ENCODE measurements at places on chromosomes 6 and 20.
A peak's percentile ranks its signal among the peaks of the same experiment; 100 is the strongest.

GRCh38 chr6:53361549-53362031, 12.8 kb upstream of the ELOVL5 start:
- peak; percentile 50 for DNase-seq

DNA sequence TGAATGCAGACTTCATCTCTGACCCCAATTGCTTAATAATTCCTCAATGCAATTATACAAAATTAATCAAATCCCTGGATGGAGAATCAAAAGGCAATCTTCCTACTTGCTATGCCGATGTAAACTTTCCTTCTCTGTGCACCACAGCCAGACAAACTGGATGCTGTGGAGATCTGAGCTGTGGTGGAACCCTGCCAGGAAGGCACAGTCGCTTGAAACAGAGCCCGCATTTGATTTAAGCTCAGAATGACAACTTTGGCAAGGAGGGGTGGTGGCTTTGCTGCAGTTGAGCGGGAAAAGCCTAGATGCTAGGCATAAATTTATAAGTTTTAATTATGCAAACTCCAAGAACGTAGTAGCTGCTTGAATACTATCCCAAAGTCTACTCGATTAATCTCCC, 190.8 kb downstream of the MTFR2 start:
- no peak for DNase-seq

- no peak for DNase-seq
Measured at GRCh38 chr6:149933036-149933435, 8.8 kb upstream of the ULBP2 start.

- DNase-seq = no peak
Measured at GRCh38 chr6:90219209-90219985, 77.2 kb downstream of the BACH2 start.

- DNase-seq = no peak
Measured at GRCh38 chr6:37713529-37714119, 15.9 kb upstream of the MDGA1 start.

- DNase-seq = no peak
Measured at GRCh38 chr6:31368461-31368860, 11.5 kb upstream of the HLA-B start.

DNA sequence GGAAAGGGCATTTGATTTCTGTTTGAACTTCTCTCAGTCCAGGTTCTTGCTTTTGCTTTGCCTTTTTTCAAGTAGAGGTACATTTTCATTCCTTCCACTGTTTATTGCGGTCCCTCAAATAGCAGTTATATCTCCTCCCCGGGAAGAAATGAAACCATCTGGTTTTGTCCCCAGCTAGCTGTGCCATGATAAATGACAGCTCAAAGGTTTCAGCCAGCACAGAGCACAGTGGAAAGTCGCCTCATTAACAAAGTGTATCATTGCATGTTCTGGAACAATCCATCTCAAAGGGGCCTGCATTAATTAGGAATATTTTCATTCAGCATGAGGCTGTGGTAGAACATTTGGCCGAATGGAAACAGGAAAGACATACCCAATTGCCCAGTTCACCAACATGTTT, 146.0 kb downstream of the EDN3 start:
- DNase-seq = no peak

GRCh38 chr20:2673453-2673852, 9.4 kb upstream of the IDH3B start:
- DNase-seq = no peak

DNA sequence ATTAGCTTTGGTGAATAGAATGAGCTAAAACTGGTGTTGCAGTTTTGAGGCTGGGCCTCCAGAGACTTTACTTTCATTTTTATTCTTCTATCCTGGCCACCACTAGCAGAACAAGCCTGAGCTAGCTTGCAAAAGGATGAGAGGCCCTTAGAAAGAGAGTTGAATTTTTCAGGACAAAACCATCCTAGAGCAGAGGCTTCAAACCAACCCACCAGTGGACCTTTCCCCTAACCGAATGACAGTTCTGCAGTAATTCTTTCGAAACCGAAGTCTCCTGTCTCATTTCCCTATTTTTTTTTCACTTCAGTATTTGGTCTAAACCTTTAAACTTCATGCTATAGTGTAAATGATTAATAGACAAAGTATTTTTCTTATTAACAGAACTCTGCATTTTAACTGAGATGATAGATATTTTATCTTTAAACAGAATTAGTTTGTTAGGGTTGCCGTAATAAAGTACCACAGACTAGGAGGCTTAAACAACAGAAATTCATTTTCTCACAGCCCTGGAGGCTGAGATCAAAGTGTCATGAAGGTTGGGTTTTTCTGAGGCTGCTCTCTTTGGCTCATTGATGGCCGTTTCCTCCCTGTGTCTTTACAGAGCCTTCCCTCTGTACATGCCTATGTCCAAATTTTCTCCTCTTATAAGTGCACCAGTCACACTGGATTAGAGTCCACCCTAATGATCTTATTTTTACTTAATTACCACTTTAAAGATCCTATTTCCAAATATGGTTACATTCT, 80.6 kb upstream of the PAK5 start:
- DNase-seq = no peak

- DNase-seq = no peak
Measured at GRCh38 chr6:54053881-54054391, 57.3 kb upstream of the MLIP start.

- DNase-seq = no peak
Measured at GRCh38 chr6:89777455-89777854, 42.1 kb downstream of the MDN1 start.

- DNase-seq = no peak
Measured at GRCh38 chr6:136524936-136525413, 25.2 kb downstream of the MAP7 start.

GRCh38 chr6:12331951-12332749, 42.0 kb downstream of the EDN1 start:
- DNase-seq = no peak

GRCh38 chr6:163738725-163739407, 324.3 kb downstream of the QKI start:
- no peak for DNase-seq

GRCh38 chr6:117548797-117549301, 53.5 kb downstream of the GOPC start:
- DNase-seq = peak; percentile 10

DNA sequence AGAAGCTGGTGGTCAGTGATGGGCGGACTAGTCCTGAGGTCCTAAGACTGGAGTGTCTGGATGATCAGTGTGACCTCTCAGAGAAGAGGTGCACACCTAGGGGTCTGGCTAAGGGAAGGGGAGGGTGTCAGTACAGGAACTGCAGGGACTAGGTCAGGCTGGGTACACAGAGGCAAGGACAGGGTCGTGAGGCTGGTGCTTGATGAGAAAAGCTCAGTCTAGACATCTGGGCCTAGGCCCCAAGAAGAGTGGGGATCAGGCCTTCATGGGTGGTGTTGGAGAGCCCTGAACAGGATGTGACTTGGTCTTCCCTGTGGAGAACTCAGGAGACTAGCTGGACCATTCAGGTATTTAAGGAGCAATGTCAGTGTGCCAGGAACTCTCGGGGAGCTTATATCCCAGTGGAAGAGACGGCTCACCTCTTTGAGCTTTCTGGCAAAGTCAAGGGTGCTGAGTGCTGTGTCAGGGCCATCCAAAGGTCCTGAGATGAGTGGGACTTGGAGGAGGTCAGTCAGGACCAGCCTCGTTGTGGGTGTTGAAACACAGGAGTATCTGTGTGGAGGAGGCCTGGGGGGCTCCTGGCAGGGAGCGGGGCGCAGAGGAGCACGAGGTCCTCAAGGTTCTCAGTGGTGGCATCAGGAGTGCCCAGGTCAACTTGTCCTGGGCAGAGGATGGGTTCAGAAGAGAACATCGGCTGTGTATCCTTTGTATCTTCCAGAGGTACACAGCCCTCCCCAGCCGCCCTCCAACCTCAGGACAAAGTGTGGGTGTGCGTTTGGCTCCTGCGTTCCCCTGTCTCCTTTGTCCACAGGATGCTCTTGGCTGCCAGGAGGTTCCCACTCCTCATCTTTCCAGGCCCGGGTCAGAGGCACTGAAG, 13.3 kb upstream of the MYT1 start:
- no peak for DNase-seq

GRCh38 chr20:17654649-17655285, 27.3 kb downstream of the RRBP1 start:
- peak; percentile 30 for DNase-seq

DNA sequence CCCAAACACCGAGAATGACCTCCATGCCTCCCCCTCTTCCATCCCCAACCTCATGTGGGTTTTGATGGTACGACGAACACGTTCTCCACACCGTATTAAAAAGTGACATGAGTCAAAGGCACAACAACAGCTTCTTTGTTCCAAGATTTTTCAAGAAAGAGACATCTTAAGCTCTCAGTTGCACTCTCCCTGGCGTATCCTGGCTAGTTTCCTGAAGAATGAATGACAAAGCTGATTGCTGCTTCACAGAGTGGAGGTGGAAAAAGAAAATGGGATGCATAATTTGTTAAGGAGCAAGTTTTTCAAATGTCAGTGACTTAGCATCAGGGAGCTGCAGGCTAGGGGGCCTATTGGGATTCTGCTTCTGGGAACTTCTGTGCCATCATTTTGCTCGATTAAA, 95.5 kb downstream of the STK35 start:
- no peak for DNase-seq

- no peak for DNase-seq
Measured at GRCh38 chr6:13709689-13710551, 1.7 kb downstream of the RANBP9 start.

- no peak for DNase-seq
Measured at GRCh38 chr6:35717449-35718374, 19.1 kb upstream of the ARMC12 start.

GRCh38 chr6:53894091-53894490, 99.3 kb downstream of the LRRC1 start:
- peak; percentile 48 for DNase-seq

GRCh38 chr6:45445364-45445748, 67.6 kb upstream of the SUPT3H start:
- no peak for DNase-seq

GRCh38 chr6:13838616-13839015, 24.3 kb upstream of the MCUR1 start:
- no peak for DNase-seq

- DNase-seq = no peak
Measured at GRCh38 chr6:163765335-163765734, 350.8 kb downstream of the QKI start.

- no peak for DNase-seq
Measured at GRCh38 chr6:4128072-4128471, 7.3 kb downstream of the ECI2 start.

GRCh38 chr6:45702849-45703739, 312.6 kb downstream of the CLIC5 start:
- DNase-seq = no peak

DNA sequence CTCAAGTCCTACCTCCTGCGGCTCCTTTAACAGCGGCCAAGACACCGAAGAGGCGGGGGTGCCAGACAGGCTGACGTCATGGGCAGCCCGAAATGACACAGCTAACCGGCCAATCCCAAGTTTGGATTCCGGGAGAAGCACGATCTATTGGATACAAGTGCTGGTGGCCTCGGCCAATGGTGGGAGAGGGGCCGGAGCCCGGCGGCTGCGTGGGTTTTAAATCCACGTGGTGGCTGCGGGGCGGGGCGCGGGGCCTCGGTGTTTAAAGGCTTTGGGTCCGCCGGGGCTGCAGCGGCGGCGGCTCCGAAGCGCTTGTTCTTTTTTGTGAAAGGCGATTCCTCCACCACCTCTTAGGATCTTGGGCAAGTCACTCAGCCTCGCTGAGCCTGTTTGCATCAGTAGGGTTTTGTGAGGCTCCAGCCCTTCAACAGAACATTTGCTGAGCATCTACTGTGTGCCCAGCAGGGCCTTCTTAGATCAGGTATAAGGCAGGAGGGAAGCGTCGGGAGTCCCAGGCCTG, 8.7 kb upstream of the PMEPA1 start:
- DNase-seq = peak; percentile 91

DNA sequence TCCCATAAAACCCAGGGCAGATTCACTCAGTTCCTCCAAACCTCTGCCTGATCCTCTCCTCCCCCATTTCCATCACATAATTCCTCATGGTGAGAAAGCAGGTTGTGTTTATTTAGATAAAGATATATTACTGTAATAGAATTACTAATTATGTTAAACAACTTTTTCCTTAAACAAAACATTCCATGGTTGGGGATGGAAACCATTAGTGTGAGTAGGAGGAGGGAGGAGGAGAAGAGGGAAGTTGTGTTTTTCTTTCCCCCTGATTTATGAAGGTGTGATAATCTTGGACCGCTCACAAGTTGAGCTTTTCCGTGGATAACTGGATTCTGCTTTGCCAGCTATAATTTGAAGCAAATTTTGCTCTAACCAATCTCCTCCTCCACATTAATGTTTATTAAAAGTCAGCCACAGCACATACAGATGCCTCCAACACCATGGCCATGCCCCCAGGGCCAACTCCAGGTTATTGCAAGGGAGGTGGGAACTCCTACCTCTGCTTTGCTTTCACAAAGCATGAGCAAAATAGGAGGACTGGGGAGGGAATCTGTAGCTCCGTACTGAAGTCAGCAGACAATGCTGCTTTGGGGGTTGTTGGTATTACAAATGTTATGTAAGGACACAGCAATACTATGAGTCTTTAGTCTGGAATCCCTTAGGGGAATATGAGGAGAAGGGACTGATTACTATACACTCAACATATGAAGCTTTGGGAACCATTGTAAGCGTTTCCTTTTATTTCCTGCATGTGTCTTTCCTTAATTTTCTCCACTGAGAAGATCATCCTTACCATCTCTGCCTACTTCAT, 542.0 kb downstream of the DHX35 start:
- no peak for DNase-seq

Measured in stimulated activated CD4-positive, alpha-beta T cell treated with anti-CD3 and anti-CD28 coated beads, Interleukin-2, amount 100 ng/mL, for 24 hours (primary cell).